Fibroblast of skin of right biceps (primary cell): ENCODE measurements at places on chromosomes 5 and 9.

- DNase-seq, result no peak
Measured at GRCh38 chr9:19108038-19108437, 5.3 kb upstream of the HAUS6 start.

DNA sequence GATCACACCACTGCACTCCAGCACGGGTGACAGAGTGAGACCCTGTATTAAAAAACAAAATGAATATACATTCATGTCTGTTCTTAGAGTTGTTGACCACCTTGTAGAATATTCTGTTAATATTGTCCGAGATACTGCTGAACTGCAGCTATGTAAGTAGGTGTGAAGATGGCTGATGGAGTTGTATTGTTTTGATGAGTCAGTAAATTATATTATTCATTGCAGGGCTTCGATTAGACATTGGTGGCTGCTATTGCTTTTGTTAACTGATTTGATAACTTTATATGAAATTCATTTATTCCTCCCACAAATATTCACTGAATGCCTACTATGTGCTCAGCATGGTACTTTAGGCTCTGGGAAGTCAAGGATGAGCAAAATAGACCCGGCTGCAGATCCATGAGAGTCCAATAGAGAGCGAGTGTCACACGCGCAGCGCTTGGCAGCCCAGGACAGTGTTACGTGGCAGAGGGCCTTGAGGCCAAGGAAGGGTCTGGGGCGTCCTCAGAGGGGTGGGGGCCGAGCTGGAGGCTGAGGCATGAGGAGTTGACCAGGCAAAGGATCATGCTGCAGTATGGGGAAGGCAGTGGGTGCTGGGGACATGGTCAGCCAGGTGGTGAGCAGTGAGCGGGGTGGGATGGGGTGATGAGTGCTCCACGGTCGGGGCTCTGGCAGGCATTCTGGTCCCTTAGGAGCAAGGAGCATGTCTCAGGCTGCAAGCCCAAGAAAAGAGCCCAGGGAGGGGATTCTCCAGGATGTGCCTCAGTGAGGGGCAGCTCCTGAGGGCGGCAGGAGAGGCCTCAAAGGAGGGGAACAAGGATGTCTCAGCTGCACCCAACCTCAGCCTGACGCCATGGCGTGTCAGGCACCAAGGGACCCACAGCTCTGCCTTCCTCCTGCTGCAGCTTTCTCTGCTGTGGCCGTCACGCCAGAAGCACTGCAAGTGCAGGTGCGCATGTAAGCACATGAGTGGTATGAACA lies 243.5 kb downstream of the GADD45G start:
- DNase-seq, result no peak

DNA sequence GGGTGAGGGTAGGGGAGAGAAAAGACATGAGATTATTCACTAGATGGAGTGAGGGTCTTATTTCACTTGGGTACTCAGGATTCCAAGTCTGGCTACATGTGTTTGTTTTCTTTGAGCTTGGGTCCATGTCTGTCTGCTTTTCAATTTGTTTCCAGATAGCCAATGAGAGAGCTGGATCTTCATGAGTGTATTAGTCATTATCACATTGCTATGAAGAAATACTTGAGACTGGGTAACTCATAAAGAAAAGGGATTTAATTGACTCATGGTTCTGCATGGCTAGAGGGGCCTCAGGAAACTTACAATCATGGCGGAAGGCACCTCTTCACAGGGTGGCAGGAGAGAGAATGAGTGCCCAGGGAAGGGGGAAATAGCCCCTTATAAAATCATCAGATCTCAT lies 196.8 kb upstream of the TRIM32 start:
- DNase-seq, result peak; percentile 38

DNA sequence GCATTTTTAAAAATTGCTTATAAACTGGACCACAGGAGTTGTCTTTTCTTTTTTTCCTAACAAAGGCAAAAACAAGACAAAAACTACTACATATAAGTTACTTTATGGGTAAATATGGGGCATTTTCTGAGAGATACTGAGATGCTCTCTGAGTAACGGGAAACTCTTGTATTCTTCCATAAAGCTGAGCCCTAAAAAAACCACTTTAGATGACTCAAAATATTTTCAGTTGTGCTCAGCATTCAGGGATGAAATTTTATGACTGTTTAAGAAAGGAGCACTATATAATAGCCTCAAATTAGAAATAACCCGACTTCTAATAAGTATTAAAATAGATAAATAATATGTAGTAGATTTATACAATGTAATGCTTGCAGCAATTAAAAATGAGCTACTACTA lies 644.5 kb downstream of the KCTD16 start:
- no peak for DNase-seq

DNA sequence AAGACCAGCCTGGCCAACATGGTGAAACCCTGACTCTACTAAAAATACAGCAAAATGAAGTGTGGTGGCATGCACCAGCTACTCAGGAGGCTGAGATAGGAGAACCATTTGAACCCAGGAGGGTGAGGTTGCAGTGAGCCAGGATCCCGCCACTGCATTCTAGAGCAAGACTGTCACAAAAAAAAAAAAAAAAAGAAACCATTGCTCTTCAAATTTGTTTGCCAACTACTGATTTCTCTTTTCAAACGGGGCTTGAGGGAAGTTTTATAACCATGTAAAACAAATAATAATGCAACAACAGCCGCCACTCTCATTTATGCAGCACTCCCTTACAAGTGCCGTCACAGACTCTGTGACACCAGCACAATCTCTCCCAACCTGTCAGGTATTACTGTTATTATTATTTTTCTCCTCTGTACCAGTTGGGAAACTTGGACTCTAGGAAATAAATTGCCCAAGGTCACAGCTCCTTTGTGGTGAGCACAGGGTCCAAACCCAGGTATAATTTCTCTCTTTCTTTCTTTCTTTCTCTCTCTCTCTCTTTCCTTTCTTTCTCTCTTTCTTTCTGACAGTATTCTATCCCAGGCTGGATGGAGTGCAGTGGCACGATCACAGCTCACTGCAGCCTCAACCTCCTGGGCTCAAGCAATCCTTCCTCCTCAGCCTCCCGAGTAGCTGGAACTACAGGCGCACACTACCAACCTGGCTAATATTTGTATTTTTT lies 25.4 kb downstream of the SERINC5 start:
- DNase-seq, result no peak

GRCh38 chr5:36421256-36421655 lies 119.6 kb upstream of the RANBP3L start:
- DNase-seq, result no peak

DNA sequence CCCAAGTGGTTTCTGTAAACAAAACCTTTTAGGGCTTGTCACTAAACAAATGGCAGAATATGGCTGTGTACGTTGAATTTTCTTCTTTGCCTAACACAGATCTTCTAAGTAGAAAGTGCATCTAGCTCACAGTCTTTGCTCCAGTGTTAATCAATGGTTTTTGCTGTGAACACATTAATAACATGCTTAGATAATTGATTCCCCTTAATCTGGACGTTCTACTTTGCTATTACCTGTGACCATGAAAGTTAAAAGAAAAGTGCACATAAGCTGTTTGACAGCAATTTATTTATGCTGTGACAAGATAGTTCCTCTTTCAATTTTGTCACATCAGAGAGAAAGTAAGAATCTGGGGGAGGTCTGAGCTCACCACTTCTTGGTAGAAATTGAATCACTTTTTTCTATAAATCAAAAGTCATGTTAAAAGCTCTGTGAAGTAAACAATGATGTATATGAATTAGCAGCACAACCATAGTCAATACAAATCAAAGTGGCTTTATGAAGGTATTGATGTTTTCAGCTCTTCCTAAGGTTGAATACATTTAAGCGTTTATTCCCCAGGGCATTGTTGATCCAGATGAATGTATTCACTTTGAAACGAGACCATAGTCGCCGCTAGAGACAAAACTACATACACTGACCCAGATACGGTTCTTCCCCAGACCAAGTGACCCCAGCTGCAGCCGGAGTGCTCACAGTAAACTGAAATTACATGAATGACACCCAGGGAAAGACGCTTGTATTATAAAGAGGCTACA lies 174.6 kb upstream of the ZNF608 start:
- DNase-seq, result no peak

DNA sequence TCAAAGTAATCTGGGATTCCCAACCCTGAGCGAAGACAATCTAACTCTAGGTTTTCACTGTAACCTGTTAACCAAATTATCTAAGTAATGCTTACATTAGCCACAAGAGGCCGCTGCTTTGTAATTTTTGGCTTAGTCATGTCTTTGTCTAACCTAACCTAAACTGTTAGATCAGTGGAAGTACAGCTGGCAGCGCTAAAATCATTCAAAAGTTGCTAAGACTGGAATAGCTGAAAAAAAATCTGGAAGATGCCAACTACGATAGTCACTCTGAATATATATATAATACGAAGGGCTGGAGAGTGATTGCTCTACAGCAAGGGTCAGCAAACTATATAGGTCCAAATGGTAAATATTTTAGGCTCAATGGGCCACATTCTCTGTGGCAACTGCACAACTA lies 60.2 kb downstream of the FBXO38 start:
- DNase-seq, result peak; percentile 62

GRCh38 chr5:113512341-113512740 lies 1.2 kb upstream of the YTHDC2 start:
- DNase-seq, result no peak

DNA sequence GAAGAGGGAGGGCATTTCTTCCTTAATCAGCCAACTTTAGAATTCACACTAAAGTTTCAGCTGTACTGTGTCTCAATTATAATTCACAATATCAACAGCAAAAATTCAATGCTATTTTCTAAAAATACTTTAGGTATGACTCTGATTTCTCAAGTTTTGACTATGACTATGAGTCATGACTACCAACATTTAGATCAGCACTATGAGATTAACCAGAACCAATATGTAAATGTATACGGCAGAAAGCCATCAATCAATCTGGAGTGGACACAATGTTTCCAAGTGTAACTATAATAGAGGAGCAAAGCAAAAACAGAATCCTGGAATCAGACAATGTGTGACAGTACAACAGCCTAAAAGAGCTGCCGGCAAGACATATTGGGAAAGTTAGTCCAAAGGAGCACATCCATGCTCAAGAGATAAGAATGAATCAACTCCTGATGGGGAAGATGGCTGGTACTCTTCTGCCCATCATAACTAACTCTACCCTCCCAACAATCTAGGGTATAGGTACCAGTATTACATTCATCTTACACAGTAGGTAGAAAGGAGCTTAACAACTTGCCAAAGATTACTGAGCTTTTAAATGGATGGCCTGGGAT lies 294.4 kb downstream of the SEMA5A start:
- DNase-seq, result peak; percentile 81

DNA sequence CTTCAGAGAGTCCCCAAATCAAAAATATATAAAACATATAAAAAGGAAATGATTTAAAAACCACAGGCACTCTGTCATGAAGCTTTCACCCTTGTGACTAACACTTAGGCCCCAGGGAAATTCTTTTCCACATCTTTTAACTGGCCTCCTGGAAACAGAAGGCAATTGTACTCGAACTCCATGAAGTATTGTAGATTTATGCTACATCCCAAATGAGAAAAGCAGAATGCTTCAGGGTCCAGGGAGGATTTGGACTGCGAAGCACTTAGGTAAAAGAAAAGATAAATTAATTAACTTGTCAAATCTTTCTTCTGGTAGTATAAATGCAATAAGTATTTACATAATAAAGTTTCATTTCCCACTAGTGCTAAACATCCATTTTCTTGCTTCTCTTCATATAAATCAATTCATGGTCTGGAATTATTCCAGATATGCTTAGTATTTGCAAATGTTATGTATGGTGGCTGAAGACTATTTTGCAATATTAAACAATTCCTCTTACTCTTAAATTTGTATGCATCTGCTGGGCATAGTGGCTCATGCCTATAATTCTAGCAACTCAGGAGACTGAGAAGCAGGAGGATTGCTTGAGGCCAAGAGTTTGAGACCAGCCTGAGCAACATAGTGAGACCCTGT lies 64.9 kb upstream of the ELL2 start:
- peak; percentile 92 for DNase-seq

DNA sequence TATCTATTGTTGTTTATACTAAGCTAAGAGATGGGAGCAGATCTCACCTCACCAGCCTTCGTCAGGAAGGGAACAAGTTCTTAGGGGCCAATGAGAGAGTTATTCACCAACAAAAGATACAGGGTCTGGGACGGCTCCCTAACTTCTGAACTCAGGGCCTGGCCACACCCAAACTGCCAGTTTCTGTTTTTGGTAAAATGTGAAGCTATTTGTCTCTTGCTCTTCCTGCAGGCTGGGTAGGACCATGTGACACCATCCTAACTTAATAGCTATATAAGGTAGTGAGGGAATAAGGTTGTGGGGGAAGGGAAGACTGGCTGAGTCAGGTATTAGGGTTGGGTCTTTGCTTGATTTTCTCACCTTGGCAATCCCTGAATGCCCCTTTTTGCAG lies 480.5 kb downstream of the KDM4C start:
- DNase-seq, result no peak

DNA sequence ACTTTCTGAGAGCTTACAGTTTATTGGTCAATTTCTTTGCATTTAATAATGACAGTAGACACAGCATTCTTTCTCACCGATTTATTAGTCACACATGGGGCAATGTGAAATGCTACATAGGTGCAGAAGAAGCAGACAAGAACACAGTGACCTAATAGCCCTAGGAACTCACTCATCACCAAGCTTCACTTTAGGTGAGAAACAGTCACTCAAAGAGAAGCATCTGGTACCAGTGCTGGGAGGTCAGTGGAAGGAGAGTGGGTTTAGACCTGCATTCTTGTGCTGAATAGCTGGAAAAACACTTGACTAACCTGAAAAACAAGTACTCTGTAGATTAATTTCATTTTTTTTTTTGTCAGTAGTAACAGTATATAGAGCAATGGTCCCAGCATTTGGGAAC lies 179.6 kb downstream of the GRIA1 start:
- peak; percentile 20 for DNase-seq

DNA sequence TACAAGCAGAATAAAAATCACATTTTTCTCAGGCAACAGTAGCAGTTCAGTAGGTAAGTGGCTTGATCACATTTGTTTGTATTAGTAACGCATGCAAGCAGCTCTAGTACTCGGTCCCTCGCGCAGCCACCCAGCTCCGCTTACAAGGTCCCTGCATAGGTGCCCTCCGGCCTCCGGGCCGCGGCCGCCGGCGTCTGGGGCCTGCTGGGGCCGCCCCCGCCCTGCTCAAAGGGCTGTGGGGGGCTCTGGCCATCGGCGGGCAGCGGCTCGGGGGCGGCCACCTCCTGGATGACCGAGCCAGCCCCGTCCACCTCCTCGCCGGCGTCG lies 50.2 kb upstream of the UBAC1 start:
- DNase-seq, result no peak

DNA sequence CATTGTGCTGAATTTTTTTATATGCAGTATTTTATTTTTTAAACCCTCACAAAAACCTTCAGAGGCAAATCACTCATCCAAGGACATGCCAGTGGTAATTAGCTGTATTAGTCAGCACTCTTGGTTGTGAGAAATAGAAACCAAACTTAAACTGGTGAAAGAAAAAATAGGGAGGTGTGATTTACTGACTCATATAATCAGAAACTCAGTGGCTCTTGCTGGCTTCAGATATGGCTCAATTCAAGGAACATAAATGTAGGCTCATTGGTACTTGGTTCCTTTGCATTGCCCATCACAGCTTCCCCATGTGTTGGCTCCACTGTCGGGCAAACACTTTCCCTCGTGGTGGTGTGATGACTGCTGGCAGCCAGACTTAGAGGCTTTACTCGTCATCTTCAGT lies 497.2 kb downstream of the MAT2B start:
- peak; percentile 80 for DNase-seq
